ENCODE measurements at places on chromosomes 2 and 18.

- no peak for DNase-seq
Measured at GRCh38 chr2:228339525-228339924, 158.0 kb upstream of the SPHKAP start.

DNA sequence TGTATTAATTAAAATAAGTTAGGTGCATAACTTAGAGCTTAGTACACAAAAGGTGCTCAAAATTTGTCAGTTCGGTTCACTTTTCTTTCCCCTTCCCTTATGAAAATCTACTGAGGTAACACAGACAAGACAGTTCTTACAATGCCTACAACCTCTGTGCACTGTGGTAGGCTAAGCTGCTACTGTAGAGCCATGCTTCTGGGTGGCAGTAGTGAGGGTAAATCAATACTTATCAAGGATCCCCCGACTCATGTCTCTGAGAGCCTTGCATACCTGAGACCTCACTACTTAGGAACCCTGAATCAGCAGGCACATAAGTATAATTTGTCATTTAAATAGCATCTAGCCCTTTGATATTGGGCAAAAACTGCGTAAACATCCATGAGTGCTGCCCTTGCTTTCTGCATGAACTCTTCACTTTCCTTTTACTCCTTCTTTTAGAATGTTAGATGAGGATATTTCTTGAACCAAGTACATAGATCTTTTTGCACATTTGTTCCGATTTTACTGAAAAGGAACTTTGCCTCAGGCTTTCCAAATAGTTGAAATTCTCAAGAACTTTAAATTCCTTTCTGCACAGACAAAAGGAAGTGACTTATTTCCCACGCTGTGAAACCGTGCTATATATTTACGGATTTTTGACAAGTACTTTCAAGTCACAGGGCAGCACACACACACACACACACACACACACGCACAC is 234.4 kb downstream of the TRIB2 start:
- DNase-seq = no peak

DNA sequence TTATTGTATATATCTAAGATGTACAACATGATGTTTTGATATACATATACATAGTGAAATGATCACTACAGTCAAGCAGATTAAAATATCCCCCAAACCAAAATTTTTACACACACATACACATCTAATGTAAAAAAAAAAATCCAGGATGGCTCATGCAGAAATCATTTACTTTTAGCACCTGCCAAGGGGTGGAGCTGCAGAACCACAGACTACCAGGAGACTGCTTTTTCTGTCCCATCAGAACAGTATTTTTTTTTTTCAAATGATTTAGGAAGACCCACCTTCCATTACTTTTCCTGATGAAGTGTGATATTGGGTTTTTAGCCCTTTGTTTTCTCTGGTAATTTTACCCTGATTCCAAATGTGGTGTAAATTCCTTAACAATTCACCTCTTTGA is 61.9 kb downstream of the AQP4 start:
- DNase-seq = no peak

GRCh38 chr2:152920846-152921245 is 202.4 kb downstream of the ARL6IP6 start:
- no peak for DNase-seq

- no peak for DNase-seq
Measured at GRCh38 chr2:7570247-7570646, 653.0 kb downstream of the RNF144A start.

- DNase-seq = no peak
Measured at GRCh38 chr2:99971326-99971900, 171.0 kb downstream of the AFF3 start.

- DNase-seq = peak; percentile 26
Measured at GRCh38 chr2:85887566-85888019, 1.2 kb downstream of the ST3GAL5 start.

GRCh38 chr2:48195169-48195568 is 288.9 kb upstream of the FBXO11 start:
- no peak for DNase-seq

DNA sequence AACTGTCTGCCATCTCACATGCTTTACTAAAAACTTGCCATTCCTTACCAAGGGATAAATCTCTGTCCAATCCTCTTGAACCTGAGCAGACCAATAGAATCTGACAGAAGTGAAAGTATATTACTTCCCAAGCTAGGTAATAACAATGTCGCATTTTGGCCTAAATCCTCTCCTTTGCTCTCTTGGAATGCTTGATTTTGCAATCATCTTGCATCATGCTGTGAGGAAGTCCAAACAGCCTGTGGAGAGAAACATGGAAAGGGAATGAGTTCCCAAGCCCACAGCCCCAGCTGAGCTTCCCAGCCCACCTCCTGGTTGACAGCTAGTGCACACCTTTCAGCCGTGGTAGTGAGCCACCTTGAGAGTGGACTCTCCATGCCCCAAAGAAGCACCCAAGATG is 540.6 kb downstream of the STK39 start:
- no peak for DNase-seq

GRCh38 chr2:31969178-31969577 is 41.6 kb downstream of the MEMO1 start:
- no peak for DNase-seq

- no peak for DNase-seq
Measured at GRCh38 chr18:72419914-72420313, 124.2 kb downstream of the CBLN2 start.

- no peak for DNase-seq
Measured at GRCh38 chr18:56639104-56639381, 651 bp upstream of the TXNL1 start.

DNA sequence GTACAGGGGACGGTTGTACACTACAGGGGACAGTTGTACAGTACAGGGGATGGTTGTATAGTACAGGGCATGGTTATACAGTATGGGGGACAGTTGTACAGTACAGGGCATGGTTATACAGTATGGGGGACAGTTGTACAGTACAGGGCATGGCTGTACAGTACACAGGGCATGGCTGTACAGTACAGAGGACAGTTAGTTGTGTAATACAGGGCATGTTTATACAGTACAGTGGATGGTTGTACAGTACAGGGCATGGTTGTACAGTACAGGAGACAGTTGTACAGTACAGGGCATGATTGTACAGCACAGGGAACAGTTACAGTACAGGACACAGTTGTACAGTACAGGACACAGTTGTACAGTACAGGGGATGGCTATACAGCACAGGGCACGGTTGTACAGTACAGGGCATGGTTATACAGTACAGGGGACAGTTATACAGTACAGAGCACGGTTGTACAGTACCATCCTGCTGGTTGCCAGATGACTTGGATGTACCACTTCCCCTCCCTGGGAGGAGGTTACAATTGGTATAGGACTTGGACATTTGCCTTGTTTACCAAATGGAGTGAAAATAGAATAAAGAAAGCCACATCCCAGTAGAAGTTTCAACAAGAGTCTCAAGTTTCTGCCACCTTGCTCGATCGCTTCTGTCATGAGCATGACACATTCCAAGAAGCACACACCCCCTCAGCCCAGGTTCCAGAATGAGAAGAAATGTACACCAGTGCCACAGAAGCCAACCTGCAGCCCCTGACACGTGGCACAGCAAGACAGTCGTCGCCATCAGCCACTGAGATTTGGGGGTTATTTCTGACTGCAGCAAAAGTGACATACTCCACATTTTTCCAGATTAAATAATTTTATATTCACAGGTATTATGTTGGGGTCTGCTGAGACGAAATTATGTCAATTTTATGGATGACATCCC is 16.0 kb downstream of the CYRIA start:
- no peak for DNase-seq

DNA sequence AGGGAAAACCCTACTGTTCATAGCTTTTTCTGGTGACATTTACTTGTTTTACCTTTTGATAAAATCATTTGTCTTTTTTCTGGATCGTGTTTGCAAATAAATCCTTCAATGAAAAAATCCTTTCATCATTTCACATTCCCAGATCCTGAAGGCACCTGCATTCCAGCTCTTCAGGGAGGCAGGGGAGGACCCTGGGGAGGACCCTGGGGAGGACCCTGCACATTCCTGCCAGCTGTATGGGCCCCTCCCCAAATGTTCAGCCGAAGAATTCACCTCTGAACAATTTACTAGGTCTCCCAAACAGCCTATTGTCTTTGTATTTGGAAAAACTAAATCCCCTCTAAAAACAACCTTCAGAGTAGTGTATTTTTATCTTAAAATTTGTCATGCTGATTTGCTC is 558.4 kb upstream of the ID2 start:
- no peak for DNase-seq

DNA sequence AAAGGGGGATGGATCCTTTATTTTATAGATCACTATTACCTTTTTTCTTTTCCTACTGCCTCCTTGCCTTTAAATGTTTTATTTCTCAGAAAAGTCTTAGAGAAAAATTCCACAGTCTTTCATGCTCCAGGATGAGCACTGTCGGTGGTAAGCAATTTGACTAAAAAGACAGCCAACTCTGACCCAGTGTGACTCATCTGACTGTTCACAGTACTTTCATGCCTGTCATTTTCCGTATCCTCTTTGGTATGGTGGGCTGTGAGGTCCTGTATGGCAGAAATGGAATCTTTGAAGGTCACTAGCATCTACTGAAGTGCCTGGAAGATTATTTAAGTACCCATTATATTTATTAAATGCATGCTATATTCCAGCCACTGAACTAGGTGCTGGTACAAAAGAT is 2.1 kb upstream of the RFTN2 start:
- DNase-seq = no peak

DNA sequence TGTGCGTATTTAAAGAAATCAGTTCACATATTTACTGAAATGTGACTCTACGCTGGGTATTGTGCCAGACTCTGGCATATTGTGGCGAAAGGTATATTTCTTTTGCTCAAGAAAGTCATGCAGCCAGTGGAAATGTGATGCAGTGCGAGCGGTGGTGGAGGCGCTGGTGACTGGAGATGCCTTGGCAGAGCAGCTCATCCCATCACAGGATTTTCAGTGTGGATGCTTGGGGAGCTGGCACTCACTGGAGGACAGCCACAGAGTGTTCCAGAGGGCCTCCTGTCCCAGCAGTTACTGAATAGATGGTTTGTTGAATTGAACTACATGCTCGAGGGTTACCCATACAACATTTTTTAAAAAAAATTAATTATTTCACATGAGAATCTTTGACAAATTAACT is 117.6 kb downstream of the ZNF407 start:
- no peak for DNase-seq

- DNase-seq = no peak
Measured at GRCh38 chr2:239181903-239182581, 218.8 kb downstream of the HDAC4 start.

DNA sequence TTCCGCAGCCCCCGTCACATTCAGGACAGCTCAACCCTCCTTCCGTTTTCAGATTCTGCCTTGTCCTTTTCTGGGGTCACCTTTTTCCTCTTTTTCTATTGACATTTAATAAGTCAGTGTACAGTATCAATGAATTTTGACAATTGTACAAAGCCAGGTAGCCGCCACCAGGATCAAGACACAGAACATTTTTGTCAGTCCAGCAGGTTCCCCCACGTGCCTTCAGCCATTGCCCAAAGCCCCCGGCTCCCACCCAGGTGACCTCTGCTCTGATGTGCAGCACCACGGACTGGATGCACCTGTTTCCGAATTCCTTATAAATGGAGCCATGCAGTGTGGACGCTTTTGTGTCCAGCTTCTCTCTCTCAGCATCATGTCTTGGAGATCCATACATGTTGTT is 30.0 kb downstream of the CROCC2 start:
- DNase-seq = no peak

- no peak for DNase-seq
Measured at GRCh38 chr2:174984561-174984960, 20.6 kb downstream of the CHN1 start.

GRCh38 chr2:18721038-18721922 is 131.9 kb upstream of the NT5C1B start:
- no peak for DNase-seq

DNA sequence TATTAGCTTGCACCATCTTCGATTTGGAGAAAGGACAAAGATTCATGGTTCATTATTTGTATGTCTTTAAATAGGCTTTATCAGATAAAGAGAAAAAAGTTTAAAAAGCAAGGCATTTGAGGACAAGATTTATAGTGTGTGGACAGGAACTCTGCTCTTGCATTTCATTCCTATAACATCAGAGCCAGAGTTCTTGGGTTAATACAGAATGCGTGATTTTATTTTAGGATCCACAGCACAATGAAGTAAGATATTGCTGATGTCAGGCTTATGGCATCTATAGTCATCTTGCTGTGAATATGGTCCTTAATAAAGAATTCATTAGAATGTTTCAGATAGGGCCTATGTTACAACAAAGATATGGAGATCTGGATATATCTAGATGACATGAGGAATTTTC is 19.7 kb downstream of the RASGRP3 start:
- no peak for DNase-seq

GRCh38 chr18:54787616-54788015 is 40.7 kb upstream of the RAB27B start:
- DNase-seq = no peak

DNA sequence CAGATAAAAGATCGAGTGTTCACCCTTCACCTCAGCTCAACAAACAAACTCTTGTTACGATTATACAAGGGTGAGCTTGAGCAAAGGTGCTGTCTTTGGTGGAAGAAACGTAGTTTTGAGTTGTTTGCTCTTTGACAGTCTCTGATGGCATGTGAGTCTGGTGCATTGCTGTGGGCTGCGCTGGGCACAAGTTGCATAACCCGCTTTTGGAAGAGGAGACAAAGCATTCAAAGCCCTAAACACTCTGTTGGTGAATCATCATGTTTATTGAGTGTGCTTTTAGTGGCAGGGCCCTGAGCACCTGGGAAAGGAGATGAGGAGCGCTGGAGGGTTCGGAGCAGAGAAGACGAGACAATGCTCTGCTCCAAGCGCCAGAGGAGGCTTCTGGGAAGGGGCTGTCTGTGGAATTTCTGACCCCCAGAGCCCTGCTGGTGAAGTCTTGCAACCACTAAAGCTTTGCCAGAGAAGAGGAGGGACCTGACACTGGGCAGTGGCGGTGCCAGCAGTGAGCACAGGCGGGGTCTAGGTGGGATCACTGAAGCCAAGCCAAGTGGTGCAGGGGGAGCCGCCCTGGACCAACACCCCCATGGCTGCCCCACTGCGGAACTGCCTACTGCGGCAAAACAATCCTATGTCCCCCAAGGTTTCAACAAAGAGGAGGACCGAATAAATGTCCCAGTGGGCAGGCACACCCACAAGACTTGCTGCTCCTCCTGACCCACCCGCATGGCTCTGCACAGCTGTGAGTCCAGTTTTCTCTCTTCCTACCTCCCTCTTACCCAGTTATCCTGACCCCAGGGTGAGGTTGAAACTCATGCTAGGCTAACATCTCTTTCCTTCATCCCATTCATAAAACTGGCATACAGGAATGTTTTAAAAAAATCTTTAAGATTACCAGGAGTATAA is 64.0 kb downstream of the TNFRSF11A start:
- DNase-seq = no peak

- DNase-seq = no peak
Measured at GRCh38 chr18:58139459-58140386, 95.7 kb downstream of the NEDD4L start.

GRCh38 chr2:49278561-49278960 is 124.2 kb upstream of the FSHR start:
- no peak for DNase-seq

- DNase-seq = no peak
Measured at GRCh38 chr2:180728928-180729559, 251.4 kb upstream of the UBE2E3 start.

All from hindlimb muscle (tissue), 1 donor.